ENCODE measurements at places on chromosomes 2 and 18.

- no peak for DNase-seq
These were observed 92.0 kb downstream of the WDR7 start for GRCh38 chr18:56743115-56743514.

GRCh38 chr18:42032447-42032846 is 77.4 kb downstream of the PIK3C3 start:
- DNase-seq = no peak

- no peak for DNase-seq
These were observed 70.7 kb downstream of the NCK2 start for GRCh38 chr2:105815401-105815800.

- DNase-seq = peak; percentile 60
These were observed 30.6 kb downstream of the ORC4 start for GRCh38 chr2:147989809-147990403.

DNA sequence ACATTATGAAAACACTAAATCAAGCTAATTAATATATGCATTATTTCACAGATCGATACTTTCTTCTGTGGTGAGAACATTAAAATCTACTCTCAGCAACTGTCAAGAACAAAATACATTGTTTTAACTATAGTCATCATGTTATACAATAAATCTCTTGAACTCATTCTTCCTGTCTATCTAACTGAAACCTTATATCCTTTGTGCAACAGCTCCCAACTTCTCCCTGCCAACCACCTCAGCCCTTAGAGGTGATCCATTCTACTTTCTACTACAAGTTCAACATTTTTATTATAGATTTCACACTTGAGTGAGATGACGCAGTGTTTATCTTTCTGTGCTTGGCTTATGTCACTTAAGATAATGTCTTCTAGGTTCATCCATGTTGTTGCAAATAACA is 535.2 kb upstream of the CRIM1 start:
- DNase-seq = no peak
